ENCODE measurements at places on chromosomes 16 and 17.

GRCh38 chr17:3602499-3602898, 6.7 kb downstream of the TRPV1 start:
- no peak for DNase-seq

DNA sequence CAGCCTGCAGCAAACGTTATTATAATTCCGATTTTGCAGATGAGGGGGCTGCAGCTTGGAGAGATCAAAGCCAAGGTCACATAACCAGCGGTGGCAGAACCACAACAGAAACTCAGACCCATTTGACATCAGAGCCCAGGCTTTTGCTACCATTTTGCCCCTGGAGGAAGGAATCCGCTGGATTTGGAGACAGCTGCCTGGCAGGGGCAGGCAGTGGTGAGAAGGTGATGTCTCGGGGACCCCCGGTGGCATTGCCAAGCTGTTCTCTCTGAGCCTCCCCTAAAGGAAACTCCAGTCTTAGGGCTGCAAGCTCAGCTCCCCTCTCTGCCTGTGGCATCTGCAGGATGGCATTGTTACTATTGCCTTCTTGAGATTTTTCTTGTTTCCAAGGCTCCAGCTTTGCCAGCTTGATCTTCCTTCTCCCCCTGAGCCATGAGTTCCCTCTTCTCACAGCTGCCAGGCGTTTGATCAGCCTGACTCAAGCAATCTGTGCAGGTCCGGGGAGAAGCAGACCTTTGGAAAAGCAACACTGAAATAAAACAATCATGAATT, 40.8 kb downstream of the AIPL1 start:
- DNase-seq, result no peak

- DNase-seq, result no peak
These were observed 4.7 kb upstream of the IGSF6 start for GRCh38 chr16:21656795-21657768.

- DNase-seq, result no peak
These were observed 36.3 kb downstream of the ADGRG5 start for GRCh38 chr16:57578521-57579360.

DNA sequence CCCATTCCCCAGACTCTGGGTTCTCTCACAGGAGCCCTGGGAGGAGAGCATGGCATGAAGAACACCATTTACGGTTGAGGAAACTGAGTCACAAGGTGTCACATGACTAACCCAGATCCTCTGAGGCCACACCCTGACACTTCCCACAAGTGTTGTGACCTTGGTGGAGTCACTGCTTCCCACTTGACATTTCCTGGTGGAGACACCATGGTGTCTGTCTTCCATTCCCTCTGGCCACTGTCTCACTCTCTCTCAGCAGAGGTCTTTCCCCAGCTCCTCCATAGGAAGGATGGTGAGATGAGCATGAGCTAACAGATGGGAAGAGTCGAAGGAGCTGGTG, 116.2 kb downstream of the GNAO1 start:
- no peak for DNase-seq

- no peak for DNase-seq
These were observed 56.2 kb upstream of the ELAC2 start for GRCh38 chr17:13074026-13074425.

DNA sequence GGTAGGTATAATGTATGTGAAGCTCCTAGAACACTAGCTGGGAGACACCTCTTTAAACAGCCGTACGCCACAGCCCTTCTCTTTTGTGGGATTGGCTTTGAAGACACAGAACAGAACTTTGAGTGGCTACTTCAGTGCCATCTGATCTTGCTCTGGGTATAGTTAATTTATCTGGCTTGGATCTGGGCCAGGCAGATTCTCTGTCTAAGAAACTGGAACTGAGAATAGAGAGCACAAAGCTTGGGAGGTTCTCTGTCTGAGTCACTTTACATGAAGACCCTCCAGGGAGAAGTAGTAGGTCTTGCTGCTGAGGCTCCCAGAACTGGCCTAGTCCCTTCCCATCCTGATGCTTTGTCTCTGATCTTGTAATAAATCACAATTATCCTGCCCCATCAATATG, 721.0 kb upstream of the KIF2B start:
- no peak for DNase-seq

DNA sequence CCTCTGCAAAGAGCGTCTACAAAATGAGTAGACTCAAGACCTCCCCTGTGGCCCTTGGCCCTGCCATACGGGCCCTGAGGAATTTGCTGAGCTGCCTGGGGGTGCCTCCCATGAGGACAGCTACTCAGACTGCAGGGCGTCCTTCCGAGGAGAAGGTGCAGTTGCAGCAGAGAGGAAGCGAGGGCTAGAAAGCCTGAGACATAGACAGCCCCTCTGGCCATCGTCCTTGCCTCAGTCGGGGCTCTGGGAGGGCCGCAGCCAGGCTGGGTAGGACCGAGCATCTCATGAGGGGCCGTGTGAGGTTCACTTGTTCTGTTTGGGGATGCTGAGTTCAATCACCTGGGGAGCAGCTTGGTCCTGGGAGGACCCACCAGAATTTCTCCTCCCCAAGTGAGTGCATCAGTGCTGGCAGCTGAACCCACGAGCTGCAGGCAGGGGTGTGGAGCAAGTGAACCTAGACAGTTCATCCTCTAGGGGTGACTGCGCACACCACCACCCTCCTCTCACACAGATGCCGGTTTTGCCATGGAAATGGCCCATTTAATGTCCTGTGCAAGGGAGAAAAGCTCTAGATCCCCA, 20.3 kb downstream of the RAB11FIP4 start:
- DNase-seq, result no peak

DNA sequence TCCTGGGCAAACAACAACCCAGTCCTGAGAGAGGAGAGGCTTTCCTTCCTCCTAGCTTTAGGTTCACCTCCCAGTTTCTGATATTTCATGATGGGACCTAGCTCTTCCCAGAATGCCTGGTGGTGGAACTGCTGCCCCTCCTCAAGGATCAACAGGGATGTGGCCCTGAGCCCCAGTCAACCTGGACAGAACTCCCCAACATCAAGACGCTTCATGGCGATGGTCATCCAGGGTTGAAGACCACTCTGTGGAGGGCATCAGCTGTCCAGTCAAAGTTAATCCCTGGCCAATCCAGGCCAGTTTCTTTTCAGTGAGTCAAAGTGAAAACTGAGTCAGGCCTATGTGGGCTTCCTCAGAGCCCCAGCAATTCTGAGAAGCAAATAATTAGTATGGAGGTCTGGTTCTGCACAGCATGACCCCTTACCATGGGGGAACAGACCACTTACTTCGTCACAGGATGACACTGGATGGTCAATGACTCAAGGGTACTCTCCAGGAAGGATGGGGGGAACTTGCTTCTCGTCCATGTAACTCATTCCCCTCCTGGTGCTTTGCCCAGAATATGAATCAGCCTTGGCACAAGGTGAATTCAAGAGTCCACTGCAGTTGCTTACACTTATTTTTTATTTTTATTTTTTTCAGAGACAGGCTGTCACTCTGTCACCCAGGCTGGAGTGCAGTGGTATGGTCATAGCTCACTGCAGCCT, 14.7 kb upstream of the XYLT2 start:
- DNase-seq, result no peak
